ENCODE measurements at places on chromosomes 13 and 19. TPM values are rescaled to one million over a fixed set of nuclear protein-coding genes. Genes with fewer than 3 reads are reported as not detected.

GRCh38 chr13:99743094-99743493, 228.5 kb downstream of the ZIC5 start:
- no peak overlapping the region for H3K4me3 ChIP-seq
- H3K36me3 ChIP-seq = no peaks in the 10 kb centered on the region
- no peak overlapping the region for H3K27ac ChIP-seq
- H3K27me3 ChIP-seq = no peaks in the 10 kb centered on the region

- no peaks in the 10 kb centered on the region for H3K4me1 ChIP-seq
- peaks cover 3% of the 10 kb centered on the region for H3K27me3 ChIP-seq
- no peaks in the 10 kb centered on the region for H3K36me3 ChIP-seq
- DNase-seq = no peak
Measured at GRCh38 chr13:112128331-112128610, 61.3 kb downstream of the SOX1 start.

Gene KRTDAP
- not detected for polyA plus RNA-seq

DNA sequence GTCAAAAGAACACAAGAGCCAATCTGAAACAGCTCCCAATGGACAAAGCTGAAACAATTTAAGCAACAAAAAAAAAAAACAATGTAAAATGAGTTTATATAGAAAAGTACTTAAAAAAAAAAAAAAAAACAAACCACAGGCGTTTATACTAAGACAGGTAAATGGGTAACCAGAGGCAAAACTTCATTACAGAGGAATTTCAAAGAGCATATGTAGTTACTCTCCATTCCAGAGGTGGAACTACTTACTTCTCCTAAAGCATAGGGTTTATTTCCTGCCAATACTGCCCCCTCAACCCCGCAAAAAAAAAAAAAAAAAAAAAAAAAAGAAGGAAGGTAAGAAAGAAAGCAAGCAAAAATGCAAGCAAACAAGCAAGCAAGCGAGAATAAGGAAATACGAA, 132.9 kb downstream of the LIG4 start:
- H3K27me3 ChIP-seq = no peaks in the 10 kb centered on the region
- no peaks in the 10 kb centered on the region for H3K36me3 ChIP-seq
- H3K27ac ChIP-seq = no peak overlapping the region
- H3K4me3 ChIP-seq = no peak overlapping the region
- DNase-seq = no peak

Gene FOXA3
- polyA plus RNA-seq = 0.07 TPM

- no peak overlapping the region for H3K27ac ChIP-seq
- DNase-seq = no peak
- no peak overlapping the region for H3K4me3 ChIP-seq
- H3K27me3 ChIP-seq = no peaks in the 10 kb centered on the region
- no peaks in the 10 kb centered on the region for H3K4me1 ChIP-seq
- no peaks in the 10 kb centered on the region for H3K36me3 ChIP-seq
Measured at GRCh38 chr13:107518292-107518691, 697.0 kb downstream of the LIG4 start.

DNA sequence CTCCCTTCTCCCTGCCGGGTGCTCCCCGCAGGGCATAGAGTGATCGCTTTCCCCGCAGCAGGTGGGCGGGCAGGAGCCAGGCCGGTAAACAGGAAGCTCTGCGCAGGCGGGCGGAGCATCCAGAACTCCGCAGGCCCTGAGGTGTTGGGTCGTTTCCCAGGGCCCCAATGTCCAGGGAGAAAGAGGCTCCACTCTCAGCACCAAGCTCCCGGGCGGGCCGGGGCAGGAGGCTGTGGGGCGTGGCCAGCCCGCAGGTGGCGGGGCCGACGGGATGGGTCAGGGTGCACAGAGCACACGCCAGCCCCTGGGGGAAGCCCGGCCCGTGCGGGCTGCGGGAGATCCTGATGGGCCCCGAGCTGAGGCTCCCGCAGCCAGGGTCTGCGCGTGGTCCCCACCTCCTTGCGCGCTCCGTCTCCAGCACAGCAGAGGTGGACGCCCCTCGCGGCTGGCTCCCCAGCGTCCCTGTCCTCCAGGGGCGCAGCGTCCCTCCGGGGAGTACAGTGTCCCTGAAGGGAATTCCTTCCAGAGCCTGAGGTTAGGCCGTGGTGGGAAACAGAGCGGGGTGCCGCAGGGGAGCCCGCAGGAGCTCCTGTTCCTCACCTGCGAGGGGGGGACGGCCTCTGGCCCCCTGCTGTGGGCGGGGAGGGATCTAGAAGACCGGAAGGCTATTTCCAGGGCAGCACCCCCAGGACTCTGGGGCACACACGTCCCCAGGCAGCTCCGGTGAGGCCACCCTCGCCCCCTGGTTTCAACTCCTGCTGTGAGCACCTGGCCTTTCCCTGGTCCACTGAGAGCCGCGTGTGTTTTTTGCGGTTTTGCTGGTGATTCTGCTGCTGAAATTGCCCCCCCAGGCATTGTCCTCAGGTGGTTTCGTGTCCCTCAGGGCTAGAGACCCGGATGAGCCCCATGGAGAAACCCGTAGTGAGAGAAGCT, 12.2 kb downstream of the PIP5K1C start:
- no peaks in the 10 kb centered on the region for H3K27me3 ChIP-seq
- H3K27ac ChIP-seq = no peak overlapping the region
- no peaks in the 10 kb centered on the region for H3K36me3 ChIP-seq
- DNase-seq = no peak

GRCh38 chr19:3618144-3618810, 8.3 kb downstream of the CACTIN start:
- peak overlapping the region; percentile 19 for H3K27ac ChIP-seq
- peak overlapping the region; percentile 30 for H3K4me3 ChIP-seq
- peaks cover 8% of the 10 kb centered on the region for H3K4me1 ChIP-seq
- H3K36me3 ChIP-seq = peaks cover 24% of the 10 kb centered on the region
- peak; percentile 72 for DNase-seq
- H3K27me3 ChIP-seq = no peaks in the 10 kb centered on the region

DNA sequence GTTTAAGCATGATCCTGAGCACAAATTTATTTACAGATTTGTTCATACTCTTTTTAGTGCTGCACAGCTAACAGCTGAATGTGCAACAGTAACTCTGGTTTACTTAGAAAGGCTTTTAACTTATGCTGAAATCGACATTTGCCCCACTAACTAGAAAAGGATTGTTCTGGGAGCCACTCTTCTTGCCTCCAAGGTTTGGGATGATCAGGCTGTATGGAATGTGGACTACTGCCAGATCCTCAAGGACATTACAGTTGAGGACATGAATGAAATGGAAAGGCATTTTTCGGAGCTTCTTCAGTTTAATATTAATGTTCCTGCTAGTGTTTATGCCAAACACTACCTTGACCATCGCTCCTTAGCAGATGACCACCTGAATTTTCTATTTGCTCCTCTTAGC, 16.0 kb downstream of the ZNF100 start:
- no peak overlapping the region for H3K27ac ChIP-seq
- H3K27me3 ChIP-seq = no peaks in the 10 kb centered on the region
- H3K36me3 ChIP-seq = no peaks in the 10 kb centered on the region
- no peak overlapping the region for H3K4me3 ChIP-seq

DNA sequence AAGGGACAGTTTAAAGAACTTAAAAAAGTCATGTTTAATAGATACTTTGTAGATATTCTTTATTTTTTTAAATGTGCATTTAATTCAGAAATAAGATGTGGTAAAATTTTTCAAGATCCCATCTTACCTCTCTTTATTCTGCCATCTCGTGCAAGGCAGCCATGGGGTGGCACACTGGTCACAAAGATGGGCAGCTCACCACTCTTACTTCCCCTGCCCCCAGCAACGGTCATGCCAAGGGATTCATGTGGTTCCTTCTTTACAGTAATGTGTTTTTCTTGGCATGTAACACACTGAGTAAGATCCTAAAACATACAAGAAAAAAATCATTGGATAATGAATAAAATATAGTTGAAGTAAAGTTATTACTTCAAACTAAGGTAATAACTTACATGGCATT, 64.2 kb downstream of the LNX2 start:
- peaks cover 8% of the 10 kb centered on the region for H3K36me3 ChIP-seq
- no peak overlapping the region for H3K27ac ChIP-seq
- peaks cover 6% of the 10 kb centered on the region for H3K4me1 ChIP-seq
- no peak overlapping the region for H3K4me3 ChIP-seq
- H3K27me3 ChIP-seq = no peaks in the 10 kb centered on the region

GRCh38 chr19:45477186-45477585, 9.4 kb downstream of the FOSB start:
- no peak for DNase-seq
- H3K4me3 ChIP-seq = no peak overlapping the region
- H3K27ac ChIP-seq = no peak overlapping the region
- no peaks in the 10 kb centered on the region for H3K36me3 ChIP-seq

GRCh38 chr19:44808463-44809371, at the start of gene BCAM:
Gene BCAM, plus strand, starts transcription at chr19:44809103. Its CDS starts 22 bp downstream, at chr19:44809125.
- H3K27me3 ChIP-seq = no peaks in the 10 kb centered on the region
- H3K27ac ChIP-seq = peak within 1 kb of the TSS; percentile 8
- peaks cover 17% of the 10 kb centered on the region for H3K4me1 ChIP-seq
- H3K36me3 ChIP-seq = peaks cover 20% of the 10 kb centered on the region

GRCh38 chr13:24630121-24630520, 50.1 kb upstream of the ATP12A start:
- DNase-seq = no peak
- no peaks in the 10 kb centered on the region for H3K4me1 ChIP-seq
- H3K27me3 ChIP-seq = no peaks in the 10 kb centered on the region
- H3K27ac ChIP-seq = no peak overlapping the region

DNA sequence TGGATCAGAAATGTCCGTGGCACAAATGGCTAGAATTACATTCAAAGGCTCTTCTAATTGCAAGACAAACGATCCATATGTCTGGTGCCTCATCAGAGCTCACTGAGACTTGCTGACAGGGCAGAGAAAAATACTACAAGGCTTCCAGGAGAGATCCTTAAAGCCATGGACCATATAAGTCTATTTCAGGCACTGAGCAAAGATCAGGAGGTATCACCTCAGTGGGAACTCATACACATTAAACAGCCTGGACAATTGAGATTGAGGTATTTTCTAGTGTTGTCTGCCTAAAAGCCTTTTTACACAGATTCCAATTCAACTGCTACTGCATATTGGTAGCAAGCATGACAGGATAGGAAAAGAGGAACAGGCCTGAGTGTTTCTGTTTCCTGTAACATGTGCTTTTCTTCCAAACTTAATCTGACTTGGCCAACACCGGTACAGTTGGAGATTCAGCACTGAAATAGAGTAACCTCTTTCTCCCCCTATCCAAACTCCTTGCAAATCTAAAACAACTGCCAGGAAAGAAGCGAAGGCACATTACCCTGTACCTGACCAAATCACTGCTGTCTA, 65.9 kb downstream of the SERP2 start:
- DNase-seq = no peak
- H3K27ac ChIP-seq = no peak overlapping the region
- H3K27me3 ChIP-seq = no peaks in the 10 kb centered on the region

Gene APOC1
- polyA plus RNA-seq = 1.1 TPM

Gene ZNF816
- 3.5 TPM for polyA plus RNA-seq

Gene ELSPBP1
- not detected for polyA plus RNA-seq

Gene ZNF708
- polyA plus RNA-seq = 3.4 TPM

- no peak for DNase-seq
- H3K4me1 ChIP-seq = peaks cover 10% of the 10 kb centered on the region
- H3K36me3 ChIP-seq = peaks cover under 1% of the 10 kb centered on the region
- no peak overlapping the region for H3K27ac ChIP-seq
- no peaks in the 10 kb centered on the region for H3K27me3 ChIP-seq
Measured at GRCh38 chr13:48502601-48503319, 30.1 kb downstream of the RCBTB2 start.

DNA sequence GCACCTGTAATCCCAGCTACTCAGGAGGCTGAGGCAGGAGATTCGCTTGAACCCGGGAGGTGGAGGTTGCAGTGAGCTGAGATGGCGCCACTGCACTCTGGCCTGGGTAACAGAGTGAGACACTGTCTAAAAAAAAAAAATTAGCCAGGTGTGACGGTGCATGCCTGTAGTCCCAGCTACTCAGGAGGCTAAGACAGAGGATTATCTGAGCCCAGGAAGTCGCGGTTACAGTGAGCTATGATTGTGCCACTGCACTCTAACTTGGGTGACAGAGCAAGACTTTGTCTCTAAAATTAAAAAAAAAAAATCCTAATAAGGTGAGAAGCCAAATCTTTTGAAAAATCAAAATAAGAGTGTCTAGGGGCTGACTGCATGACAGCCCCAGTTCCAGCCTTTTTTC, 9.7 kb upstream of the CEBPA start:
- H3K4me1 ChIP-seq = no peaks in the 10 kb centered on the region
- no peaks in the 10 kb centered on the region for H3K36me3 ChIP-seq
- H3K27ac ChIP-seq = no peak overlapping the region
- peaks cover 4% of the 10 kb centered on the region for H3K27me3 ChIP-seq
- no peak for DNase-seq
- no peak overlapping the region for H3K4me3 ChIP-seq

Gene FCER2
- 0.06 TPM for polyA plus RNA-seq

DNA sequence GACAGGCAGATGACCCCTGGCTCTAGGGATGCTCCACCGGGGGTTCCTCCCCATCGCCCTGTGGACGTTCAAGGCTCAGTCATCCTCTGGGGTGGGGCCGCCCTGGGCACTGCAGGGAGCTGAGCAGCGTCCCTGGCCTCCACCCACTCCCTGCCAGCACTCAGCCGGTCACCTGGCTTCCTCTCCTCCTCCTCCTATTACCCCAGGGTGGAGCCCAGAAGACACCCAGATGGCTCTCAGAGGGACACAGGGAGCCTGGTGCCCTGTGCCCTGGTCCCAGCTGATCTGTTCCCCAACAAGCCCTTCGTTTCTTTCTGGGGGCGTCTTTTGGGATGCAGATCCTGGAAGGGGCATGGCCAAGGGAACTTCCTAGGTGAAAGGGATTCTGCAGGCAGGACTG, 3.7 kb upstream of the MKNK2 start:
- H3K27me3 ChIP-seq = no peaks in the 10 kb centered on the region
- peaks cover 36% of the 10 kb centered on the region for H3K4me1 ChIP-seq
- H3K27ac ChIP-seq = peak overlapping the region; percentile 100
- no peak overlapping the region for H3K4me3 ChIP-seq
- no peaks in the 10 kb centered on the region for H3K36me3 ChIP-seq

DNA sequence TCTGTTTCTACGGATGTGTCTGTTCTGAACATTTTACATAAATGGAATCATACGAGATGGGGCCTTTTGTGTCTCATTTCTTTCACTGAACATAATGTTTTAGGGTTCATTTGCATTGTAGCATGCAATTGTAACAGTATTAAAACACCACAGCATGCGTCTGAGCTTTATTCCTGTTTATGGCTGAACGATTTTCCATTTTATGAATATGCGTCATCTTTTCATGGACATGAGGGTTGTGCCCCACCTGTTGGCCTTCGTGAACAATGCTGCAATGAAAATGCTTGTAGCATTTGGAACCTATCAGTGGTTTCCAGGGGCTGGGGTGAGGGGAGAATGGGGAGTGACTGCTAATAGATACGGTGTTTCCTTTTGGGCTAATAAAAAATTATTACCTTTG, 5.1 kb downstream of the OR10H1 start:
- no peak overlapping the region for H3K27ac ChIP-seq
